Activated CD4-positive, alpha-beta T cell treated with anti-CD3 and anti-CD28 coated beads, Interleukin-2, amount 50 U/mL, for 48 hours (primary cell): ENCODE measurements at places on chromosomes 3 and 15.
A peak's percentile ranks its signal among the peaks of the same experiment; 100 is the strongest.

DNA sequence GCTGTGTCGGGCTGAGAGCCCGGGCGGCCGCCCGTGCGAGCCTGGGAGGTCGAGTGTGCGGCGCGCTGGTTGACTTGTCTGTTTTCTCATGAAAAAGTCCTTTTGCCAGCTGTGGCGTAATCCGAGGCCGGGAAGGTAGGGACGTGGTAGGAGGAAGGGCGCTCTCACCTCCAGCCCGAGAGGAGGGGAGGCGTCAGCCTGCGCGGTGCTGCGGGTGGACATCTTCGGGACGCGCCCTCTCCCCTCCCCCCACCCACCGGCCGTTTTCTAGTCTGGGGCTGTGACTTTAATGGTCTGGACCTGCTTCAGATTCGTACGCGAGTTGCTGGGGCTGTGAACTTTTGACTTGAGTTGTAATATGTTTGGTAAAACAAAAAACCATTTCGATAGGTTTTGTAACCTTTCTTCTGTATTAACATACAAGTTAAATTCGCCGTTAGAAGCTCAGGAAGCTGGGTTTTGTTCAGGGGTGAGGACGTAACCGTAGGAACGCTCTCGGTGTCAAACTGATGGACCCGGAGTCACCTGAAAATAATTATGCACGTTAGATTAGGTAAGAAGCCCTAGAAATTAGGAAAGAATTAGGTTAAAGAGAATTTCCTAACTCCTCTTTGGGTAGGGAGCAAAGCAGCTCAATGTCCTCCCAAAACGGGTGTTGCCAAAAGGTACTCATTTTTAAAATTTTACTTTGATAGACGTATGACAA, 762 bp downstream of the NCK1 start:
- DNase-seq: peak; percentile 60

GRCh38 chr3:126355777-126356372, 1.3 kb downstream of the KLF15 start:
- DNase-seq: peak; percentile 8

DNA sequence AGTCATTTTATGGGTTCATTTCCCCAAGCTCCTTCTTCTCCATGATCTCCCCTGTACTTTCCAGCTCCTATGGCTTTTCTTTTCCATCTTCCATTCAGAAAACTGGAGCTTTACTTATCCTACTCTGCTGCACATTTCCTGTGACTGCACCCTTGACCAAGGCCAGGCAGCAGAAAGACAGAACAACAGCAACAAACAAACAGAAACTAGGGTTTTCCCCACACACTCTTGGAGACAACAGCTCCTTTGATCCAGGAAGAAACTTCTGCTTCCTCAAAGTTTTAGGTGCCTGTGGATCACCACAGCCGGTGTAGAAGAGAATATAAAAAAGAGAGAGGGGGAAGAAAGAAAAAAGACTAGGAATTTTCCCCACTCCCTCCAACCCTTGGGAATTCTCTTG, 342.3 kb upstream of the CFAP20DC start:
- DNase-seq: no peak

- DNase-seq: no peak
Observed at GRCh38 chr3:1987980-1988379, 110.7 kb upstream of the CNTN4 start.

DNA sequence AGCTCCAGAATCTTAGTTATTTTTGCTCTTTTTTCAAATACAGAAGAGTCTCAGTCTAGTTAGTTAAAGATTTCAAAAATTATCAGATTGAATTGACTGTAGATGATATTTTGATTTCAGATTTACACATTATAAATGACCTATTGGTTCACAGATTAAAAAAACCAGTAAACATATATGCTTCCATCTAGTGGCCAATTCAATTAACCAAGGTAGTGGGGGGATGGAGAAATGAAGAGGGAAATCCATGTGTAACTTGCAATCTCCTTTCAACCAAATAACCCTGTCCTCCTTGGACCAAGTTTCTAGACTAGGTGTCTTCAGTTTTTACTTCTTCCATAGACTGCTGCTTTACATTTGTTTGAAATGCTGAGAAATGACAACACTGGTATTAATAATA, 789.8 kb downstream of the ROBO1 start:
- DNase-seq: no peak

DNA sequence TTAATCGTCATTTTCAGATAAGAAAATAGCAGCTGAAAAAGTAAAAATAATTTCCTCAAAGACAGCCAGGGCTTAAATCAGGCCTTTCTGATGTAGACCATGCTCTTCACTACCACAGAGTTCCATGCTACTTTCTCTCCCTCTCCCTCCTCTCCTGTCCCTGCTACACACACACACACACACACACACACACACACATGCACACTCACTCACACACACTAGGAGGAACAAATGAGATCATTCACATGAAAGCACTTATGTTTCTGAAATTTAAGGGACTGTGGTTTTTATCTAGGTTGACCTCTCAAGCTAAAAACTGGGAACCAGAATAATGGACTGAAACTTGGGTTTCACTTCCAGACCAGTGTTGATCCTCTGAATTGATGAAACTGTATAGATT, 4.1 kb upstream of the PSMA4 start:
- DNase-seq: no peak

- peak; percentile 29 for DNase-seq
Observed at GRCh38 chr15:80694611-80695098, 455 bp upstream of the ABHD17C start.

GRCh38 chr15:84734794-84735479, 13.5 kb upstream of the ZNF592 start:
- peak; percentile 73 for DNase-seq

DNA sequence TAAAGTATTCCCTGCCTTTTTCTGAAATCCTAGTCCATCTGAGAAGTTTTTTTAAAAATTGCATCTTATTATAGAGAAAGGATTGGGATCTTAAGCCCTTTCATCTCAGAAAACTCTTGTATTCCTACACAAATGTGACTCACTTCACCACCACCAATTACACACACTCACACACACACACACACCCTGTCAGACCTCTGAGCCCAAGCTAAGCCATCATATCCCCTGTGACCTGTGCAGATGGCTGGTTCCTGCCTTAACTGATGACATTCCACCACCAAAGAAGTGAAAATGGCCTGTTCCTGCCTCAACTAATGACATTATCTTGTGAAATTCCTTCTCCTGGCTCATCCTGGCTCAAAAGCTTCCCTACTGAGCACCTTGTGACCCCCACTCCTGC, 1181.9 kb downstream of the ROBO2 start:
- no peak for DNase-seq

GRCh38 chr3:183635107-183635430, 354 bp upstream of the KLHL24 start:
- no peak for DNase-seq

GRCh38 chr15:89893027-89893426, 767 bp downstream of the AP3S2 start:
- no peak for DNase-seq

GRCh38 chr3:149396476-149396875, 19.0 kb upstream of the TM4SF1 start:
- no peak for DNase-seq

DNA sequence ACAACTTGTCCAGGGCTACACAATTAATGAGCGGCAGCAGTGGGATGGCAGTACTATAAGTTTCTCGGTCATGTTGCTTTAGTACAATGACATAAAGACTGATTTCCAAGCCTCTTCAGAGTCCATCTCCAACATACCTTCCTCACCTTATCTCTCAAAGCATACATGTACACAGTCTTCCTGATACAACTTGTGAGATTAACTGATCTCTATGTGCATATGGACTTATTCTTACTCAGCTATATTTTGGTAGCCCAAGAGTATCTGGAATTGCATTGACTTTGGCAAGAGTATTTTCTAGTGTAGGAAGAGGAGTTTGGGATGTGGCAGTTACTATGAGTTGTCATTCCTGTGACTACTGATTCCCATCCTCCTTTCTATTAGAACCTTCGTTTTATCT, 575.0 kb downstream of the EDEM1 start:
- no peak for DNase-seq

GRCh38 chr3:141292356-141293058, 60.9 kb downstream of the PXYLP1 start:
- no peak for DNase-seq

- no peak for DNase-seq
Observed at GRCh38 chr3:10907262-10907661, 85.3 kb upstream of the SLC6A1 start.

GRCh38 chr3:186261638-186262037, 100.4 kb downstream of the DGKG start:
- no peak for DNase-seq

DNA sequence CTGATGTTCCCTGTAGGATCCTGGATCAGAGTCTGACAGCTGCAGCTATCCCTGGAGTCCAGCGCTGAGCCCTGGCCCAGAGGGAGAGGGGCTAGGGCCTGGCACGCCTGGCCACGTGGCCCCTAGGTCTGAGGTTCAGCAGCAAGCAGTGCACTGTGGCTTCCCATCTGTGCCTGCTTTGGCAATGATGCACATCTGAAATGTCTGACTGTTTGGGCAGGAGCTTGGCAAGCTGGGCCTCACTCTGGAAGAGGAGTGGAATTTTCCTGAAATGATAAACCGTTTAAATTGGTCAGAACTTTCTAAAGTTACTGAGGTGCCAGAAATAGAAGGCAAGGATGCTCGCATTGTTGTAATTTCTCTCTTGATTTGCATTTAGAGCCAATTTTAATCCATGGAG, 48.8 kb upstream of the MRPS22 start:
- no peak for DNase-seq

- no peak for DNase-seq
Observed at GRCh38 chr15:70214941-70215635, 117.4 kb upstream of the TLE3 start.

GRCh38 chr3:113658107-113658506, 38.3 kb downstream of the USF3 start:
- DNase-seq: no peak

DNA sequence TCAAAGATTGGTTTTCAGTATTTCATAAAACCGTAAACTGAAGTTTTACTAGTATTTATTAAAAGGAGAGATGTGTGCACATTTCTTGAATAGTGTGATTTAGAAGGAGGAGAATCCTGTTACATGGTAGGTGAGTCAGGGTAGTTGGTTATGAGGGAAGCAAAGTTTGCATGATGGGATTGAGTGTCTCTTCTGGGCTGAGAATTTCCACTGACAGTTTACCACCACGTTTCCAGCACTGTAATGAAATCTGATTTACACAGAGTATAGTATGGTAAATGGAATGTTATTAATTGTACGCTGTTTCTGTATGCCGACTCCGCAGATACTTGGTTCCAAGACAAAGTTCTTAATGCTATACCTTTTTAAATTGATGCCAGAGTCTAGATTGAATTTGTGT, 1.6 kb downstream of the NECTIN3 start:
- DNase-seq: no peak

- no peak for DNase-seq
Observed at GRCh38 chr3:54421943-54422342, 299.6 kb downstream of the CACNA2D3 start.

GRCh38 chr3:165233501-165234195, 37.5 kb upstream of the SLITRK3 start:
- no peak for DNase-seq

DNA sequence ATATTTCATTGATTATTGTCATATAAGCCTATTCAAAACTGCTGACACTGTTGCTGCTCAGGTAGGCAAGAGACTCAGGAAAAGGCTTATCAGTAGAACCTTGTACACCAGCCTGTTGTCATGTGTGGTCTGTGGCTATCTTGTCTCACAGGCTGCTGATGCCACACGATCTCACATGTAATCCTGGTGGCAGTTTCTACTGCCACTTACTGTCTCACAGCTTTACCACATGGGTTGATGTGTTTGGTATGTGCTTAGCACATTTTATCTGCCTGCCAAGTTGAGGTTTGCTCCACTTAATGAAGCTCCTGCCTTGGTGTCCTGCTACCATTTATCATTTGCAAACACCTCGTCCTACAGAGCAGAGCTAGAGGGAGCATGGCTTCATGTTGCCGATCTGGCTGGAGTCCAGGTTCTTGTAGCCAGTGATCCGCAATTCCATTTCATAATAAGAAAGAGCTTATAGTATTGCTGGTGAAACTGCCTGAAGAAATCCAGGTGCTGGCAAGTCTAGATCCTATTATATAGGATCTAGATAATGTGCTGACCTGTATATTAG, 637.9 kb downstream of the NLGN1 start:
- DNase-seq: no peak

DNA sequence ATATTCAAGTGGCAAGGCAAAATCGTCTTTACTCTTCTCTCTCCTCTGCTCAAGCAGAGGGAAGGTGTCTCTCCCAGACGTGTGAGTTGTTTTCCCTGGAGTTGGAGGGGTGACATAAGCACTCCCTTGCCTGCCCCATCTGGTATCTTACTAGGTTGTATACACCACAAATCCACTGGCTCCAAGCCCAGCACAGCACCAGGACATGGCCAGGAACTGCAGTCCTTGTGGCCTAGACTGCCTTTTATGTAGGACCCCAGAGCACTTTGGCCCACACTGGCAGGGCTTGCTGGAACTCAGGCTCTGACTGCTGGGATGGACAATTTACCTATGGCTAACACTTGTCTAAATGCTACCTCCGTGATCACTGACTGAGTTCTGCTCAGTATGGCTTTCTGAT, 34.0 kb downstream of the DZIP3 start:
- DNase-seq: no peak

DNA sequence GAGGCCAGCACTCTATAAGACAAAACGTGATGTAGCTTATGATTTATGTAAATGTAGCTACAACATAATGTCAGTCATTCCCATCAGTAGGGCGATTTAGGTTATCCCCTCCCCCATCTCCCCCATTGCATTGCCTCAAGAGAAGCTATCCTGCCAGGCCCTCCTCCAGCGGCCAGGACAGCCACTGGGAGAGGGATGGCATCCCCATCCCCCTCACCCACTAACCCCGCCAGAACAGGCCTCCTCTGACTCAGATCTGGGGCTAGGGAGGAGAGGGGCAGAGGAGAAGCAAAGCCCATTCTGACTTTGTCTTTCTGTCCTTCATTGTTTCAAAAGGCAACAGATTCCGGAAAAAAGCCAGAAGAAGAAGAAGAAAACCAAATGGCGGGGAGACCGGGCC, 32.6 kb upstream of the ESYT3 start:
- DNase-seq: no peak

DNA sequence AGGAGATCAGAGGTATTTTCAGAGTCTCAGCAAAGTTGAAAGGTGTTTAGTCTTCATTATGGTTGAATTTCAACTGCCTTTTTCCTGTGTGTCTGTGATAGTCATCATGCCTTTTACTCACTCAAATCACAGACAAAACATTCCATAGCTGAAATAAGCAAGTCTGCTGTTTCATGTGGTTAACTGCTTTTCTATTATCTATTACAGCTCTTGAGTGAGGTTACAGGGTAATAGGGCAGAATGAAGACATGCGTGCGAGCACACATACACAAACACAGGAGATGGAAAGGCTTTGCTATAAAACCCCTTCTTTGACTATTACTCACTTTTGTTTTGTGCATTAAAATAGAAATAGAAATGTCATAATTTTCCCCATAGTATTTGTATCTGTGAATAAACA, 192.6 kb upstream of the RARB start:
- no peak for DNase-seq

- no peak for DNase-seq
Observed at GRCh38 chr3:194315965-194316361, 35.2 kb downstream of the CPN2 start.
